ENCODE measurements at places on chromosomes 2 and 18. TPM values are rescaled to one million over a fixed set of nuclear protein-coding genes. Genes with fewer than 3 reads are reported as not detected.
A peak's percentile ranks its signal among the peaks of the same experiment; 100 is the strongest.

DNA sequence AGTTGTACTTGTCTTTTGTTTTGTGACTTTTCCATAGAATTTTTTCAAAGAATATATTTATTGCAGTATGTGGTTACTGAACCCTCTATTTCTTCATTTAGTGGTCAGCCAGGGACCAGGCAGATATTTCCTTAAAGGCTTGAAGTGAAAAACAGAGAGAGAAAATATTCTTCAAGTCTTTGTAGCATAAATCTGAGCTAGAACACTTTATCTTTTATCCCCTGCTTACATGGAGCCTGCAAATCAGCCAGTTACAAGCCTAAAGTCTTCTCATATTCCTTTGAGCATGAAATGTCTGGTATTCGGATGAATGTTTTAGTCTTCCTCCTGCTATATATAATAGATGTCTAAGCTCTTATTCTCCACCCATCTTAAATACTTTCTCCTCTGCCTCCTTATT is 1557.5 kb upstream of the ACVR2A start:
- no peak for DNase-seq

- no peak for DNase-seq
These were observed 49.1 kb downstream of the C2orf76 start for GRCh38 chr2:119317554-119317953.

Gene SLC66A3
- total RNA-seq, result 14.6 TPM

Gene CCDC68
- 4.1 TPM for total RNA-seq

- DNase-seq, result no peak
These were observed 83.1 kb downstream of the PDCL3 start for GRCh38 chr2:100645695-100646429.

Gene DYNAP
- total RNA-seq, result not detected

DNA sequence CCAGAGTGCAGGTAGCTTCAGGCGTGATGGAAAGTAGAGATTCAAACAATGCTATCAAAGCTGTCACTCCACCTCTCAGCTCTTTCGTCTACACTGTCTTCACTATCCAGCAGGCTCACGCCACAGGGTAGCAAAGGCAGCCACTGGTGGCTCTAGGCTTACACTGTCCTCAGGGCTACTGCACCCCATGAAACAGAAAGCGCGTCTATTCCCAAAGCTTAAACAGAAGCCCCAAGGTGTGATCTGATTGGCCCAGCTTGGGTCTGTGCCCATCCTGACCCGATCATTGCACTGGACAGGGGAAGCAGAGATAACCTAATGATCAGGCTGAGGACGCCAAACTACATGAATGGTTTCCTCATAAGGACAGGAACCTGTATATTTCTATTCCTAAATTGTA is 100.1 kb downstream of the PDCL3 start:
- DNase-seq, result no peak

Gene ALK
- total RNA-seq, result 0.14 TPM

DNA sequence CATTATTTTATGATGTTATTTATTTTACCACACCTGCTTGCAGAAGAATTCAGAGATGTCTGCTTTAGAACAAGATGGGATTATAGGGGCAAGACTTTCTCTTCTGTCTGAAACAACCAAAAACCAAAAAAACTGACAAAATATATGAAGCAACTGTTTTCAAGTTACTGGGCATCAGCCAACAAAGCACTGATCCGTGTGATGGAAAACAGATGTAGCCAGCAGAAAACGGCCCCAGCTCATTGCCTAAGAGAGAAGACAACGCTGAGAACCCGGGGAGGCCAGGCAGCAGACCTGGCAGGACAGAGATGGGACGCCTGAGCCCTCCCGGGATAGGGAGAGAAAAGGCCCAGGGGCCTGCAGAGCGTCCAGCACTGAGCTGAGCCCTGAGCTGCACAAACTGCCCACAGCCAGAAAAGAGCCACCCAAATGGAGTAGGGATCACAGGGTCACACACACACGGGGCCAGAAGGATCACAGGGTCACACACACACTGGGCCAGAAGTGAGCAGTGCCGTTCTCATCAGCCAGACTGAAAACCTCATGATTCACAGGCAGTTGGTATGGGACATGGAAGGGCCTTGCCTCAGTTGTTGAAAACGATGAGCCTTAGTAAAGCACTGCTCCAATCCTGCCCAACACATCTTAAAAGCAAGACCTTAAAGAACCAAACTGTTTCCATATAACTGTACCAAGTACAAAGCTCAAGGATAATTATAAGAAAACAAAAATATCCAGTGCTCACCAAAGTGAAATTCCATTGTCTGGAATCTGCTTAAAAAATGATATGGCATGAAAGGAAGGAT is 12.1 kb downstream of the PXDN start:
- peak; percentile 62 for DNase-seq

GRCh38 chr18:52222211-52222610 is 117.8 kb upstream of the DCC start:
- no peak for DNase-seq

GRCh38 chr18:60100778-60101177 is 201.0 kb downstream of the PMAIP1 start:
- no peak for DNase-seq

Gene REG1B
- total RNA-seq, result not detected

GRCh38 chr2:234047361-234047760 is 3.1 kb upstream of the SPP2 start:
- DNase-seq, result no peak

Gene COL4A3
- total RNA-seq, result 6.6 TPM

Gene ALPI
- total RNA-seq, result not detected

Gene EVX2
- not detected for total RNA-seq

- DNase-seq, result no peak
These were observed 749.7 kb downstream of the CNTNAP5 start for GRCh38 chr2:124774781-124775180.

Gene RNF149
- total RNA-seq, result 25.5 TPM

- DNase-seq, result no peak
These were observed 64.8 kb downstream of the COX7A2L start for GRCh38 chr2:42296226-42296625.

DNA sequence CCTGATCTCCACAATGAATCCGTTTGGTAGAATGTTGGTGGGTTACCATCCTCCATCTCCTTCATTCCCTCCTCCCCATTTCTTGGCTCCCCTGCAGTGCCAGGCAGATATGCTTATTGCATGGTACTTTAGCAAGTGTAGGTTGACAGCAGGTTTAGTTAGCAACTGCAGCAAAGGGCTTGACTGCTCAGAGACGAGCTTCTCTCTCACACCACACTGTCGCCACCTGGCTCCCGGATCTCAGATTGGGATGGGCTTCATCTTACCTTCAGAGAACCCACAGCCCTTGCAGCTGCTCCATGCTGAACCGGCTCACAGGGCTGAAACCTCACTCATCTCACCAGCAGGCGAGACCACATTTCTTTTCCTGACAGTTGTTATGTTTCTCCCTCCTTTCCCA is 88.8 kb downstream of the VWA3B start:
- no peak for DNase-seq

DNA sequence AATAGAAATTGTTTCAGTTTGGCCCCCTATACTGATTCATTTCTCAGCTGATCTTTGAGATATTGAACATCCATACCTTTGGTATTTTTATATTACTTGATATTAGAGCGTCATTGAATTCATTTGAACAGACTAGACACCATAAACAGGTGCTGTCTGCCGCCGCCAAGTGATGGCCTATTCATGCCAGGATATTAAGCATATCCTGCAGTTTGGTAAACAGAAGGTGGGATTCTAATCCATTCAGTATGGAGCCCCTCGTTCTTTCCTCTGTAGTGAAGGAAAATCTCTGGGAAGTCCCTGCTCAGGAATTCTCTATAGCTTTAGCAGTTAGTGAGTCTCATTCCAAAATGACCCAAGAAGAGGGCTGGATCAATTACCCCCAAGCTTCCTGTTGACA is 23.0 kb upstream of the CD28 start:
- DNase-seq, result no peak

GRCh38 chr2:96527286-96528005 is 9.1 kb upstream of the ARID5A start:
- DNase-seq, result peak; percentile 78

DNA sequence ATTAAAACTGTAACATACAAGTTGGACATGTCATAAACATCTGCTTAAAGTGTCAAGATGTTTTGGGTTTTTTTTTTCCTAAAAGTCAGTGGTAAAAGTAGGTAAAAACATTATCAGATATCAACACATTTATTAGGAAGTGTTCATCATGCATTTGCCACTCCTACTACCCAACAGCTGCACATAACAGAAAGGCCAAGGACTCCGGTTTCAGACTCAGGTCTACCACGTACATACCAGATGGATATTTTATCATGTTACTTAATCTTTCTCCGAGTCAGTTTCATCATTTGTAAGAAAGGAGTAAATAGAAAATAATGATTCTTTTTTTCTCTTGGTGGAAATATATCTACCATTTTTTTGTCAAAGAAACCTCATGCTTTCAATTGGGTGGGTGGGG is 192.3 kb downstream of the UBE2E3 start:
- DNase-seq, result no peak

DNA sequence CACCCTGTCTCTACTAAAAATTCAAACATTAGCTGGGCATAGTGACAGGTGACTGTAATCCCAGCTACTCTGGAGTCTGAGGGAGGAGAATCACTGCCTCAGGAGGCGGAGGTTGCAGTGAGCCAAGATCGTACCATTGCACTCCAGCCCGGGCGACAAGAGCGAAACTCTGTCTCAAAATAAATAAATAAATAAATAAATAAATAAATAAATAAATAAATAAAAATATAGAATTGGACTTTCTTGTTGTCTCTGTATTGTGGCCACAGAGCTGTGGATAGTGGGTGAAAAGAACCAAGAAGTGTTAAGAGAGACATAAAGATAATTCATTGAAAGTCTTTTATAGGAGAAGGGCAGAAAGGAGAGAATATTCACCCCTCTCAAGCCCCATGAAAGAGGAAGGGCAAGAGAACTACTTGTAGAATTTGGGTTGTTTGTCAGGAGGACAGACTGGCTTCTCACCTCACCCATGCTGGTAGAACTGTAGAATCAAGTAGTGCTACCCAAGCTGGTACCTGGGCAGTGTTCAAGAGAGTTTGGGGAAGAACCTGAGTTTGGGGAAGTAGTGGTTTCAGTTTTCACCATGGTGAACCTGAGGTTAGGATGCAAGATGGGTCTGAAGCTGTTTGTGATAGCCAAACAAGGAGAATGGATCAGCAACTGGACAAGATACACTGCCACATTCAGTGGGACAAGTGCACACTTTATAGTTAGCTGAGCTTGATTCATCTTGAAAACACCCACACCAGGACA is 256.5 kb downstream of the CD226 start:
- DNase-seq, result no peak

DNA sequence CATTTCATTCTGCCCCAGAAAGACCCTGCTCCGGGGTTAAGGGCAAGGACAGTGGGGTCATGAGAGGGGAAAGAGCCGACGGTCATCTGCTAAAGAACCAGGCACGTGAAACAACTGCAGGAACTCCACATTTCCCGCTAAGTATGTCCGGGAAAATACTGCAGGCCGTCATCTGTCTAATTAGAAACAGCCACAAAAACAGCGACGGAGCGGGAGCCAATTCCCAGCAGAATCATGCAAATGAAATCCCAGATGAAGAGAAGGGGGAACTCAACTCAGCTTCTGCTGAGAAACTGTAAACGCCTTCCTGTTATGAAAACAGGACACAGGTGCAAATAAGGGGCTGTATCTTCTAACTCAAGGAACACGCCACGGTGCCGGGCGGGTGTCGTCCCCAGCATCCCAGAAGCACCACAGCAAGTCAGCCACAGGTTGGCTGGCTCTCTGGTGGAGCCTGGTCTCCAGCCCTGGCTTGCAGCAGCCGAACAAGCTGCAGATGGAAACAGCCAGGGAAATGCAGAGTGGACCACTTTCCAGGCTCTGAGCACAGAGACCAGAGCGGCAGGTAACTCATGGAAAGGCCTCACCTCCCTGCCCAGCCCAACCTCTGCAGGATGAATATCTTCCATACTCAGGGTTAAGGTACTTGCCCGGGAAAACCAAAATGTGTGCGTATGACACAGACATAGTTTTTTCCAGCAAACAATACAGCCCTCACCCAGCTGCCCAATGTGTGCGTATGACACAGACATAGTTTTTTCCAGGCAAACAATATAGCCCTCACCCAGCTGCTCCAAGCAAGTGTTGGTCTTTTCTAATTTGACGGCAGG is 28.9 kb downstream of the PXDN start:
- no peak for DNase-seq

DNA sequence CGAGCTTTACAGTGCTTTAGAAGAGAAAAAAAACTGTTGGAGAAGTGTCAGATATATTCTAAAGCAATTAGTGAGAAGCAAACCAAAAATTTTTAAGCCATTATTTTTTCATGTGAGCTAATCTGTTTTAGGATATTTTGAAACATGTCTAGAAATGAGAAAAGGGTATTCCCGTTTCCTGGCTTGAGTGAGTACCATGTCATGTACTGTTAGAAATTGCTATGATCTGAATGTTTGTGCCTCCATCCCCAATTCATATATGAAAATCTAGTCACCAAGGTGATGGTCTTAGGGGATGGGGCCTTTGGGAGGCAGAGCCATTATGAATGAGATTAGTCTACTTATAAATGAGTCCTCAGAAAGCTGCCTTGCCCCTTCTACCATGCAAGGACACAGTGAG is 493.3 kb upstream of the GCFC2 start:
- no peak for DNase-seq
